ENCODE measurements at places on chromosomes 5 and 9. TPM values are rescaled to one million over a fixed set of nuclear protein-coding genes. Genes with fewer than 3 reads are reported as not detected.

PCDHB12 gene
- 1.8 TPM for total RNA-seq

PDE8B gene
- 22.2 TPM for total RNA-seq

DPH7 gene
- total RNA-seq = 17.9 TPM

IDNK gene
- 3.9 TPM for total RNA-seq

SPATA31A3 gene
- total RNA-seq = not detected

CCNJL gene
- 2.7 TPM for total RNA-seq

THBS4 gene
- total RNA-seq = 8.5 TPM

All from right atrium auricular region (tissue), 2 donors.